NCI-H2029 treated with DMSO at 0.1 percent for 48 hours (cell line): ENCODE measurements at places on chromosomes 7 and 10.

GRCh38 chr10:104424719-104425118 lies 71.1 kb downstream of the CFAP58 start:
- no peak for DNase-seq

DNA sequence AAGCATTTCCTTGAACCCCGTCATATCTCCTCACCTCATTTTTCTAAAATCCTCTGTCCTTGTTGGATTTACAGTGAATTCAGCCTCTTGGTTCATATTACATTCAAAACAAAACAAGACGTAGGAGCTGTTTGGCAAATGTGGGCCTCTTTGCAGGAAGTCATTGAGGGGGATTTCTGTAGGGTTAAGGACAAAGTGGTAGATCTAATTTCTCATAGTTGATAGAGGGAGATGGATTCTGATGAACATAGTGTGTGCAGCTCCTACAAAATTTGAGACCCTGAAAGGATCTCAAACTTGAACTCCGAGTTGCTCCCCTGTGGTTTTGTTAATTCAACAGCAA lies 682 bp downstream of the TBXAS1 start:
- DNase-seq, result no peak

DNA sequence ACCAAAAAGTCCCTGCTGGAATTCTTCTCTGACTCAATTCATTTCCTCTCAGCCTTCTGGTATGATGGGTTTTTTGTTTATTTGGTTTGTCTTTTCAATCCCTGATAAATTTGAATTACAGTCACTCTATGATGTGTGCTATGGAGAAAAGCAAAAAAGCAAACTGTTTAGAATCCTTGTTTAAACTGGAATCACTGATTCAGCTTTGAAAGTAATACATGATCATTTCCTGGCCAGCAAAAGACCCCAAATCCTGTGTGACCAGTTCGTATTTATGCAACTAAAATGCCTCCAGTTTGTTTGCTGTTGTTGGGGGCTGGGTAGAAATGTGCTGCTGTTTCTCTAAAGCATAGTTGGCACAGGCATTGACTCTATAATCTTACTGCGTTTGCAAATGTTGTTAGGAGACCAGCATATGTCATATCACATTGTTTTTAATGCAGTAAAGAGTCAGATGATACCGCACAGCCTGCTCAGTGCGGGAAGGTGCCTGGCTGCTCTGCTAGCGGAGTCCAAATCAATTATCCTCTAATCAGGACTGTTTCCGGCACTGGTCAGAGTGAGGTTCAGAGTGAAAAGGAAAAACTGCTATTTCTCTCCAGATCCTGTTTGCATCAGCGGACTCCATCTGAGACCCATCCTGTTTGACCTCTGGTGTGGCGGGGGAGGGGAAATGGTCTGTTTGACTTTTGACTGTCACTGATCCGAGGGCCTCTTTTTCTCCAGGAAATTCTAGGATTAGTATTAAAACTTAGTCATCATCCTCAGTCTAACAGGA lies 40.6 kb upstream of the ADD3 start:
- no peak for DNase-seq

DNA sequence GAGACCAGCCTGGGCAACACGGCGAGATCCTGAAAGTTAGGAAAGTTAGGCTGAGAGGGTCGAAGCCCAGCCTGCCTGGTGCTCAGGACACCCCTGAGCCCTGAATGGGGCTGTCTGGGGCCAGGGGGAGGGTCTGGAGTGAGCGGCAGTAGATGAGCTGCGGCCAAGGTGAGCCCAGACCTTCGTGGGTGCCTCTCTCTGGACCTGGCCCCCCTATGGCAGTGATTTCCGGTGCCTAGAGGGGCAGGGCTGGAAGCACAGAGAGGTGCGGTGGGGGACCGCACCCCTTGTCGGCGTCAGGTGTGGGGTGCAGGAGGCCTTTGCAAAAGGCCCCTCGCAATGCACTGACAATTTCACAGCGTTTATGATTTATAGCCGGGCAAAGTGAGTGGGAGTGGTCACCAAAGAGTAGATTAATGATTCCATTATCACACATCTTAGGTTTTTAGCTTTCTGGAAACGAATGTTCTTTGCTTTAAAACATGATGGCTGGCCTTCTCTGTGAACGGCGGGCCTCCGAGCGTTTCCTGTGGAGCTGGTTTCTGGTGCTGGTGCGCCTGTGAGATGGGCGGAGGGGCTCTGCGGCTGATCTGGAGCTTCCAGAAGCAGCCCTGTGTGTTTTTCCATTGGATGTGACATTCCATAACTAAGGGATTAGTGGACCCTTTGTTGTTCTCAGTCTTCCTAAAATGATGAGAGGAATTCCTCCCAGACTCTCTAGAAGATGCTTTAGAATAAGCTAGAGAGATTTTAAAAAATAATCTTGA lies 171.0 kb upstream of the ZNF32 start:
- no peak for DNase-seq
